ENCODE measurements at places on chromosomes 1 and 21.

DNA sequence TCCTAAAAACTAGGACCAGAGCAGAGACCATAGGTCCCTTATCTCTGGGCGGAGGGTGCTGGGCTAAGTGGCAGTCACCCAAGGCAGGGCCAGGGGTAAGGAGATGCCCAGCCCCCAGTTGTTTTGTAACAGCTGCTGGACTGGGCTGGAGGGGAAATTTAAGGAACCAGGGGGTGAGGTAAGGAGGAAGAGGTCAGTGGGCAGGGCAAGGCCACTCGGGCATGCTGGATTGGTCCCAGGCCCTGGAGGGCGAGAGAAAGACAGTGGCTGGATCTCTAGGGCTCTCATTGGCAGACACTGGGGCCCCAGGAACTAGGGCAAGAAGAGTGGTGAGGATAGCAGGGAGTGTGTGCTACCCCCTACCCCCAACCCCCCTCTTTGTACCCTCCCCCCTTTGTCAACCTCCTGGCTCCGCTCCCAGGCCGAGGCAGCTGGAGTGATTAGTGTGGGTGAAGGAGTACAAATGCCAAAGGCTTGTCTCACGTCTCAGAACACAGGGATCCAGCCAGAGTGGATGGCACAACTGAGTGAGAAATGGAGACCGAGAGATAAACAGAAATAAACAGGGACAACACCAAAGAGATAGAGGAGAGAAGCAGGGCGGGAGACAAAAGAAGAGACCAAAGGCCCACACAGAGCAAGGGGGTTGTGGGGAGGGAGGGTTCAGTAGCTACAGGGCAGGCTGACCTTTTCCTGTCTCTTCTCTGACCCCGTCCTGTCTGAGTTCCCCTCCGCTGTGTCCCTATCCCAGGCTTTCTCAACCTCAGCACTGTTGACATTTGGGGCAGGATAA, 20.5 kb upstream of the THRAP3 start:
- peak; percentile 30 for DNase-seq

- peak; percentile 27 for DNase-seq
Observed at GRCh38 chr21:17513214-17514123, 626 bp downstream of the CXADR start.

DNA sequence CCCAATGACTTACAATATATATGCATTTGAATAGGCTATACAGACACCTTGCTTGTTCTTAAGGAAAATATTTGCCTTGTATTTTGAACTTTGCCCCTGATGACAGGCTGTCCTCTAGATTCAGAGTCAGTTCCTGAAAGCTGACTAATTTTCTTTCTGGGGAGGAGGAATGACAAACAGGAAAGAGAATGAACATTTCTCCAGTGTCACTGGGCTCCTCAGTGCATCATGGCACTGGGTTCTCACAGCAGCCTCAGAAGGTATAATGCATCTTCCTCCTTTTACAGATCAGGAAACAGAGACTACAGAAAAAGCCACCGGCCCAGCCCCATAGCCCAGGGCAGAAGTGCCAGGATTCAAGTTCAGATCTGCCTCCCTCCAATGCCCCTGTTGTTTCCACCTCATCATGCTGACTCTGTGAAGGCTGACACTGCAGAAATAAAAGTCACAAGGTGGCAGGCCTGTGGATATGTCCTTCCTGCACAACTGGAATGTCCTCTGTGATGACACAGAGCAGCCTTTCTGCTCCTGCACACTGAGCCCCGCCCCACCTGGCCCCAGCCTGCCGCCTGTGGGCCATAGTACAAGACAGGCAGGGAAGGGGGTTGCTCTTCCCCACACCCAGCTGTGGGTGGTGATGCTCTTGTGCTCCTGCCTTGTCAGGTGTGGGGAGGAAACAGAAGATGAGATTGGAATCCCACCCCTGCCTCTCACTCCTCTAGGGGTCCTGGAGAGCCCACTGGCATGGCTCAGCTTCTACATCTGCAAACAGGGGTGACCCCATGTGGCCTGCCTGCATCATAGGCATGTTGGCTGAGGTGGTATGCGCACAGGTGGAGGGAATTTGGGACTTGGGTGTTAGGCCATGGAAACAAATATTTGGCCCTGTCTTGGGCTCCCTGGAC, 6.4 kb downstream of the TTC22 start:
- no peak for DNase-seq

GRCh38 chr21:45558044-45558721, 15.9 kb upstream of the SLC19A1 start:
- DNase-seq, result peak; percentile 8

GRCh38 chr1:23528250-23528978, 2.6 kb downstream of the E2F2 start:
- peak; percentile 41 for DNase-seq

DNA sequence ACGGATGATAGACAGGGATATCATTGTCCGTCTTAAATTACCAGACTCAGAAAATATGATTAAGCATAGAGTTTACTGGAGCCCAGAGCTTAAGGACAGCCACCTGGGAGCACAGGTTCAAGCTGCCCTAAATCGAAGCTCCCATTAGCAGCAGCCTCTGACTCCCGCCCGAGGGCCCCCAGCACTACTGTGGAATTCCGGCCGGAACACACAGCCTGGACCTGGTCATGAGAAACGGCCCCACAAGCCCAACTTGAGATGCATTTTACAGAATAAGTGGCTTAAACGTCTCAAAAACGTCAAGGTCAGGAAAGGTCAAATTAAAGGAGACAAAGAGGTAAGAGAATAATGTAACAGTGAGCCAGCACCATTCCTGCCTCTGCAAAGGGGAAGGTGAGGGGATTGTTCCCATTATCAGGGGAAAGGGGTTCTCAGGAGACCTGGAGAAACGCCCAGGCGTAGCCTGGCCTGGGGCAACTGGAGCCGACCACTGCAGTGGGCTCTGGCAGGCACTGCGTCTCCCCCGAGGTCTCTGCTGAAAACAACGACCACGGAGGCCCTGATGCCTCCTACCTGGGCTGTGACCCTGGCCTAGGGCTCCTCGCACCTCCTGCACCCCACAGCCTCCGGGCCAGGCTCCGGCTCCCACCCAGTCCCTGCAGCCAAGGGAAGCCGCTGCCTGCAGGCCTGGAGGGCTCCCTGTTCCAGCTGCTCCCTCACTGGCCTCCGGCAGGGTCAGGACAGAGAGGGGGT, 11.5 kb upstream of the COL6A1 start:
- DNase-seq, result peak; percentile 16

DNA sequence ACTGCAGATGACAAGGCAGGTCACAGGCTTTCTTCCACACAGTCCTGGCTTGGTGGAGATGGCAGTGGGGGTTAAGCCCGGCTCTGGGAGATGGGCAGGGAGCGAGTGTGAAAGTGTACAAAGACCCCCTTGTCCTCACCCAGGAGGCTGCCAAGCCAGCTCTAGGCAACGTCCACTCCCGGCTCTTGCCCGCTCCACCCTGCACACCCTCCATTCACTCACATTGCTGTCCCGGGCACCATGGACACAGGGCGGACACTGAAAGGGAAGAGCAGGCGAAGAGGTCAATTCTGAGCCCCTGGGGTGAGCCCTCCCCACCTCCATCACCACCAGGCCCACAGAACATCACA, 8.9 kb downstream of the COL16A1 start:
- no peak for DNase-seq

DNA sequence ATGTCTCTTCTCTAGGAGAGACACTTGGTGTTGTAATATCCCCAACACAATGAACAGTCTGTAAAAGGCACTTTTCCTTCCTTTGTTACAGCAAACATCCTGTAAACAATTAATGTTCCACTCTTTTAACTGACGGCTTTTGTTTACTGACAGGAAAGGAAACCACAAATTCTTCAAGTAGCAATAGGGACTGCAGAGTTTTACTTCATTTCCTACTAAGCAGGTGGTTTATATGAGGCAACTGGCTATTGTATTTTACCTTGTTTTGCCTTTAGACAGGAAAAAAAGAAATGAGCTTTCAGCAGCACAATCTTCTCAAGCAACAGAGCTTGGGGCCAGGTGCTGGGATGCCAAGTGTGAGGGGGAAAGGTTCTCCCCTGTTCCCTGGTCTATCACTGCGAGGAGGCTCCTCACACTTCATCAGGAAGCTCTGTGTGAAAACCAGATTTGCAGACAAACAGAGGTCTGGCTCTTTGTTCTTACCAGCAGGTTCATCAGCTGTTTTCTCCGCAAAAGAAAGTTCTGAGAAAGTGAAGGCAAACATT, 51.2 kb downstream of the SIPA1L2 start:
- DNase-seq, result no peak

DNA sequence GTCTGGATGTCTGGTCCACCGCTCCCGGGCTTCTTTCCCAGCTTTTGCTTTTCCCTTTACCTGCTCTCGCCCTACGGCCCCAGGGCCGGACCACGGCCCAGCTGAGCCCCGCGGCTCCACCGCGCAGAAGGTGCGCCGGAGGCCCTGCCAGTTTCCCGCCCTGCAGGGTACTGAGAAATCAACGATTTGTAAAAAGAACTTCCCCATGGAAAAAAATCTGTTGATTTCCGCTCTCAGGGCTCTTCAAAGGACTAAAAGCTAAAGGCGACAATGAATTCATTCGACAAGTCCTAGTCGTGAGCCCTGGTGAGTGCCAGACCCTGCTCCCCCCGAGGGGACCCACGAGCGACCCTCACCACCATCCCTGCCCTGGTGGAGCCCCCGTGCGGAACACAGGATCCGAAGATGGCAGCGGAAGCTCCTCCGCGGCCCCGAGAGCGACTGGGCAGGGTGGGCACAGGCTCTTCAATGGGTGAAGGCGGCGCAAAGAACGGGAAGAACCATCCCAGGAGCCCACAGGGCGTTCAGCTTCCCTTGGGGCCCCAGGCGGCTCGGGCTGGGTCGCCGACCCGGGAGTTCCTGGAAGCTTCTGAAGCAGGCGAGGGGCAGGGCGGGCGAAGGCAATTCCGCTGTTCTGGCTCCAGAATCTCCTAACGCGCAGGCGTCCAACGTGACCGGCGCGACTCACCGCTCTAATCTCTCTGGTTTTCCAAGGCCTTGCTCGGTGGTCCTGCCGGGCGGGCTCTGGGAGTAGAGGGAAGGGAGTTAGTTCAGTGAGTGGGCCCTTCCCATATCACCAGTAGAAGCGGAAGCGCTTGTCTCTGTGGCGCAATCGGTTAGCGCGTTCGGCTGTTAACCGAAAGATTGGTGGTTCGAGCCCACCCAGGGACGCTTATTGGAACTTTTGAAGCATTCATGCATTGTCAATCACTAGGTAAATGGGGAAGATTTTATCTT, 6.6 kb upstream of the RNU1-2 start:
- peak; percentile 71 for DNase-seq

DNA sequence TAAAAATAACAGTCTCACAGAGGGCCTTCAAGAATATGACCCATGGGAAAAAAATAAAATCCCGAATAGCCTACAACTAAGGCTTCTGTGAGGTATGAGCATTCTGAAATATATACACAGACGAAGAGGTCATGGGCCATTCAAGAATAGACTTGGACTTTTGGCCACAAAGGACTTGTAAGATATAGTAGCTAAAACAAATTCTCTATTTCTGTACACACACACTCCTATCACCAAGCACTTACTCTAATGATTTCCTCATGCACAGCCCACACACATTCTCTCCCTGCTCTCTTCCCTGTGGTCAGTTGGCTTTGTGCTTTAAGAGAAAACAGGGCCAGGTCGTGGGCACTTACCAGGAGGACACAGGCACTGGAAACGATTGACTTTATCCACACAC, 69.7 kb upstream of the ADAM30 start:
- no peak for DNase-seq

DNA sequence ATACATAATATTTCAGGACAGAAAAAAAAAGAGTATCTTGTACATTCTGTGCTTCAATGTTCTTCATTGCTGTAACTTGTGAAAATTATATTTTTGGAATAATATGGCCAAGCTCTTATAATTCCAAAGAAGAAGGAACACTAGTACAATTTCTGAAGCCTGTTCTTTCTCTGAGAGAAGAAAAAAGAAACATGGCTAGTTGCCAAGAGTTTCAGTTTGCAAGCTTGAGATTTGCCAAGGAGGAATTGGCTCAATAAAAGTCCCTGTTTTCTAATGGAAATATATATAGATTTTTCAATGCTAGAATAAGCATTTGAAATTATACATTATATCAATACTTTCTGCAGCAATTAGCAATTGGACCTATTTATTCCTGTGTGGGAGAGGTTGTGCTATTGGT, 285.2 kb upstream of the NEGR1 start:
- DNase-seq, result no peak

GRCh38 chr1:201476670-201477344, 7.8 kb upstream of the PHLDA3 start:
- DNase-seq, result peak; percentile 70

GRCh38 chr1:31663622-31664452, 19.2 kb upstream of the PEF1 start:
- DNase-seq, result peak; percentile 74

GRCh38 chr1:230230948-230231773, 164.1 kb downstream of the GALNT2 start:
- no peak for DNase-seq

DNA sequence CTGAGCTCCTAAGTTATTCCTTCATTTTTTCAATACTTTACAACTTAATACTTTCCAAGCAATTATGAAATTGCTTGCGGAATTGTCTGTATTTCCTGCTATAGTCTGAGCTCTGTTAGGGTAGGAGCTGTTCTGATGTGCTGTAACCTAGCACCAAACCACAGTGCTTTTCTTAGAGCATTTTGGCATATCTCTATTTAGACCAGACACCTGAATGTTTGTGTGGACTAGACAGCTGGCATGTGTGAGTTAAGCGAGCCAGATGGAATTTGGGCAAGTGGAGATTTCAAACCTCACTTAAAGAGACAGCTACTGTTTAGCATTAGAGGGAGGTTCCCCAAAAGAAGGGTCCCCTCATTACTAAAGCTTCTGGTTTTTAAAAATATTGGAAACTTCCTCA, 106.1 kb downstream of the RWDD3 start:
- no peak for DNase-seq

DNA sequence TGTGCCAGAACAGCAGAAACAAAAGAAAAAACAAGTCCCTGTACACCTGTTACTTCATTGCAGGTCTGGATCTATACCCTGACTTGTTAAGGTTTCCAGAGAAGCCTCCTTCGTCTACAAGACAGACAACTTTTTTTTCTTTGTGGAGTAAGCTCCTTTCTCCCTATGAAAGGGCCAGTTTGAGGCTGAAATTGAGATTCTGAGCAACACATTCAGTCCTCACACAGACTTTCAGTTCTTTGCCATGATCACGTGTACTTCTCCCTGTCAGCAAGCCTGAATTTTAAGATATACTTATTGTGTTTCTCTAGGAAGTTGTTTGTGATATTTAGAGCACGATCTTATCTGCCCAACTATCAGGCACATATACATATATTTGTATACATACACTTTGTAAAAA, 374.0 kb downstream of the NTNG1 start:
- no peak for DNase-seq

GRCh38 chr21:33246506-33246905, 16.8 kb downstream of the IFNAR2 start:
- no peak for DNase-seq

DNA sequence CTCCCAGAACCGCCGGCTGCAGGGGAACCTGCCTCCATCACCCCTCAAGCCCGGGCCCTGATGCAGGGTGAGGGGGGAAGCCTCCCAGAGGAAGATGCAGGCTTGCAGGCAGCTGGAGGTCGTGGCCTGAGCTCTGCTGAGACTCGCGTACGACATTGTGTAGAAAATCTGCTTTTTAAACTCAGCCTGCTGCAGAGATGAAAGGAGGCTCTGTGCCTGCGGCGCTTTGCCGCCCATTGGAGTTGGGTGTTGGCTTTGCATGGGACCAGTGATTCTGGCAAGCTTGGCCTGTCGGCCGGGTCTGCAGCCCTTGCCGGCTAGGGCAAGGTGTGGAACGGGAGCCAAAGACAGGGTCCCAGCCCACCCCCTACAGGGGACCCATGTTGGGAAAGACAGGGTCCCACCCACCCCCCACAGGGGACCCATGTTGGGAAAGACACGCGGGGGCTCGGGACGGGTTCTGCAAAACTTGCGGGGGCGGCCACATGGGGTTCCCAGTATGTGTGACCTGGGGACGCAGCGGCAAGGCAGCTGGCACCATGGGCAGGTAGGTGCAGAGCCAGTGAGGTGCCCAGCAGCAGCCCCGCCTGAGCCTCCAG, 55.6 kb downstream of the SLX9 start:
- no peak for DNase-seq
